ENCODE measurements at places on chromosomes 5 and 9. TPM values are rescaled to one million over a fixed set of nuclear protein-coding genes. Genes with fewer than 3 reads are reported as not detected.

CAMK2A gene
- total RNA-seq = 16.6 TPM

GRCh38 chr9:126861707-126862103, 1.3 kb downstream of the ZBTB34 start:
- DNase-seq = no peak

STC2 gene
- total RNA-seq = 6.8 TPM

DNA sequence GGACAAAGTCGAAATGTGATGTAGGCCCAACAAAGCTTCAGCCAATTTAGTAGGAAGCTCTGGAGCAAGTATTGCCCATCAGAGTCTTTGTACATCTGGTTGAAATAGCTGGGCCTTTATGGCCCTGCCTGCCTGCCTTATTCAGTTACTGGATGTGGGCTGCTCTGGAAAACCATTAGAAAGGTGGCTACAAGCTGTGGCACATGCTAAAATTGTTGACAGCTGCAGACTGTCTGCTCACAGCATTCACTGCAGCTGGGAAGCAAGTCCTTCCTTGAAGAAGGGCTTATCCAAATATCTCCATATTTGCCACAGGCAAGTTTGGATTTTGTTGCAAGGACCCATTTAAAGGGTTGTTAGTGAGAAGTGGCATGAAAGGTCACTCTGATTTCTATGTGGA, 24.4 kb downstream of the SMIM15 start:
- no peak for DNase-seq

- no peak for DNase-seq
Measured at GRCh38 chr5:55899344-55899743, 48.2 kb downstream of the IL31RA start.
